Cerebellar nuclear complex (tissue), 1 donor: ENCODE measurements at places on chromosomes 2 and 18.

DNA sequence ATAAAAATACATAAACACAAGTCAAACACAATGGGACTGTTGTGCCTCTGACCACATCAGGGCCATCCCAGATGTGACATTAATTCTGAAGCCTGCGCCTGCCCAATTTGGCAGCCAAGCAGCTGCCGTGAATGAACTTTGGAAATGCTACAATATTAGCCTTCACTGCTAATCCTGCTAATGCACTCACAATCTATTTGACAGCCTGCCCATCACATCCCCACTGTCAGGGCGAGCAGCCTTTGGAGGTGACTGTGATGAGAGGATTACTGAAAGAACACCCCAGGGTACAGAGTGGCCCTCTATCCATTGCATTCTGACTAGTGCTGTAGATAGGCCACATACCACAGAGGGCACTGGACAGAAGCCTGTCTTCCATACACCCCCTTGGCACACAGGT lies 21.6 kb downstream of the OSR1 start:
- DNase-seq, result no peak

DNA sequence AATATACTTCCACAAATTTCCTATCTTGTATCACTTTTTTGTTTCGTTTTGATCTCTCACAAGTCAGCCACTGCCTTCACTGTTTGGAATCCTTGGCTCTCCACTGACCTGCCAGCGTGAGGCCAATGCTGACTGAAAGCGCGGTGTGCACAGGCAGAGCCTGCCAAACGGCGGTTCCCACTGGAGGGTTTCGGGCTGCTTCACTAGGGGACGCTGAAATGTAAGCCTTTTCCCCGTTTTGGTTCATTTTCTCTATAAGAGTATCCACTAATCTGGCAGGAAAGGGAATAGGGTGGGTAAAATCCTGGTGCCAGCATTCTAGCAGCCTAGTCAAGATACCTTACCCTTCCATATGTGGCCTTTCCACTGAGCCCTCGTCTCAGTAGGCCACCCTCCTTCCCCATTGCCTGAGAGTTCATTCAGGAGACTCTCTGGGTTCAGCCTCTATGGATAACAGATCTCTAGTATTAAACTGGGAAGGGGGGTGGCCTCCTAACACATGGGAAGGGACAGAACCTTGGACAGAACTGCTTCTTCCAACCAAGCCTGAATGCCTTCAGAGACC lies 91.5 kb downstream of the DYM start:
- peak; percentile 76 for DNase-seq

- DNase-seq, result no peak
These were observed 62.9 kb downstream of the EML4 start for GRCh38 chr2:42232024-42232423.

- DNase-seq, result peak; percentile 20
These were observed 95.4 kb downstream of the LAMA1 start for GRCh38 chr18:7021994-7022840.

DNA sequence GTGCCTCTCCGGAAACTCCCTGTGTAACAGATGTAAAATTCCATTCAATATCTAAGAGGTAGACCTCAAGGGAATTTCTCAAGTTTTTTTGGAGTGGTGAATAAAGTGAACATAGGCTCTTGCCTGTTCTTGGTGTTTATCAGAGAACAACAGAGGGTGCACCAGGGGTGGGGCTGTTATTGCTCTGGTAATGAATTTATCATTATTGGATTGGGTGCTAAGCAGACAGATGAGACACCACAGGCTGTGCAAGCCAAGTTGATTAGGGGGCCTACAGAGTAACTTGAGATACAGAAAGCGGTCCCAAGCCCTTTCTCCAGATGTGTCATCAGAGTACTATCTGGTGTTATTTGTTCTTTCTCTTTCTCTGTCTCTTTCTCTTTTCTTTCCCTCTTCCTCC lies 286.3 kb downstream of the OSR1 start:
- DNase-seq, result no peak

- DNase-seq, result no peak
These were observed 1428.4 kb upstream of the CDH2 start for GRCh38 chr18:29605365-29605764.

GRCh38 chr2:203737360-203737759 lies 30.9 kb downstream of the CD28 start:
- DNase-seq, result no peak

DNA sequence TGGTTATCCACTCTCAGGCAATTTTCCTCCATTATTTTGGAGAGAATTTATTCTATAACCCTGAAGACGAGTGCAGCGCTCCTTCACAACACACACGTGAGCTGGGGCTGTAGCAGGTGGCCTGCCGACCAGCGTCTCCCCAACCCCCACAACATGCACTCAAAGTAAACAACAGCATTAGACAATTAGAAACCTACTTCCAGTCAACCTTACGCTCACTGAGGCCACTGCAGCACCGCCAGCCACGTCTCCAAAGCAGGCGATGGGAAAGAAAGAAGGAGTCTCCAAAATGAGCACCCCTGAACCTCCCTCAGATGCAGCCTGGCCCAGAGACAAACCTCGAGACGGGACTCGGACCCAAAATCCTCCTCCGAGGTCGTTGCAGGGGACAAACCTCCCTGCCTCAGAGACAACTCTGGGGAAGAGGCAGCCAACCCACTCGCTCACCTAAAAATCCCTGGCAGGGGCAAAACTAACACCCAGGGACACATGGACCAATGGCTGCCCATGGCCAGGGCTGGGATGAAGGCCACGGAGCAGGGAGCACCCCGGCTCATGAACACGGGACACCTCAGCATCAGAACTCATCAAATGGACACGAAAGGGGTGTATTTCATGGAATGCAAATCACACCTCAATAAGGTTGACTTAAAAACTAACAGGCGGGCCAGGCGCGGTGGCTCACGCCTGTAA lies 2.6 kb downstream of the SLC66A2 start:
- no peak for DNase-seq

DNA sequence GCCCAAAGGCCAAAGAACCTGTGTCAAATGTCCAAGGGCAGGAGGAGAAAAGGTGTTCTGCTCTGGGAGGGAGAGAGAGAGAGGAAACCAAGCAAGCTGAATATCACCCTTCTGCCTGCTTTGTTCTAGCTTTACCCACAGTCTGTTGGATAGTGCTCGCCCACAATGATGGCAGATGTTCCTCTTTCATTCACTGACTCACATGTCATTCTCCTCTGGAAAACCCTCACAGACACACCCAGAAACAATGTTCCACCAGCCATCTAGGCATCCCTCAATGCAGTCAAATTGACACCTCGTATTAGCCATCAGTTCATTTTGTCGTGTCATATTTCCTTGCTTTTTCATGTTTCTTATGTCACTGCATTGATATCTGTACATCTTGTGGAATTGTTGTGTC lies 150.3 kb downstream of the UBR3 start:
- DNase-seq, result no peak

DNA sequence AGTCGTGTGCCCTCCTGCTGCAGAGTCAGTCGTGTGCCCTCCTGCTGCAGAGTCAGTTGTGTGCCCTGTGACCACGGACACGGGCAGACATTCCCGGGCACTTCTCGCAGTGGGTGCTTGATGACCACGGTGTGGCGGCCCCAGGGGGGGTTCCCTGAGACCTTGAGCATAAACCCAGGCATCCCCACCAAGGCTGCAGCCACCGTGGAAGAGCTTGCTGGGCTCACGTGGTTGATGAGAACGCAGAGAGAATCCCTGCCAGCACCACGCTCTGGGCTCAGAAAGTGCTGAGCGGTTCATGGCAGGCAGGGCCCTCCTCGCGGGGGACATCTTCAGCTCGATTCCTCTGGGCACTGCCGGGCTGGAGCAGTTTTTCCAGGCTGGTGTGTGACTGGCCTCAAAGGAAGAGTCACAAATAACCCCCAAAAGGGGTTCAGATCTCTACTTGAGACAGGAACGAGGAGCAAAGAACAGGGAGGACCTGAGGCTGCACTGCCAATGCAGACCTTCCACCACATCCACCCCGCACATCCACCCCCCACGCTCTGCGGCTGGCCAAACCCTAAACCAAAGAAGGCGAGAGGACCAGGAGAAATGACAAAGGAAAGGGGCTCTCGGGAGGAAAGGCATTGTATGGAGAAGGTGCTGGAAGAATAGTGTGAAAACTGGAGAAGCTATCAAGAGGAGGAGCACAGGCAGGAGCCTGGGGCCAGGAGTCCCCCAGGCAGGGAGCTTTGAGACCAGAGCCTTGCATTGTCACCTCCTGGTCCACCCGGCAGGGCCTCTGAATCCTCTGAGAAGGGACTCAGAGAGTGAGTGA lies 8.4 kb upstream of the PER2 start:
- DNase-seq, result no peak
